ENCODE measurements at places on chromosomes 6 and 20.

GRCh38 chr6:41182069-41183034 is 18.6 kb downstream of the TREML2 start:
- peak; percentile 28 for DNase-seq

- no peak for DNase-seq
These were observed 441.6 kb downstream of the HACE1 start for GRCh38 chr6:104418125-104418524.

DNA sequence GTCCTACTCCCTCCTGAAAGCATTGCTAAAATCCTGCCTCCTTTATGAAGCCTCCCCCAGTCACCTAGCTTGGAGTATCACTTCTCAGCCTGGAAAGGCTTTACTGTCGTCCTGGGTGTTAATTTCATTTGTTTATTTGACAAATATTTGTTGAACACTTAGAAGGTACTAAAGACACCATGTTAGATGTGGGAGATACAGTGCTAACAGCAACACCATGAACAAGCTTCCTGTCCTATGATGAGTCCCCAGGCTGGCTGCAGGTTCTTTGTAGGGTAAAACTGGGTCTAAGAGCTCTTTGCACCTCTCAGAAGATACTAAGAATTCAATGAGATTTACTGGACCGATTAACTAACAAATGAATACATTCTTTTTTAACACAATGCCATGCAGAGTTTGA is 109.2 kb upstream of the TMEM170B start:
- no peak for DNase-seq

GRCh38 chr20:2986466-2986865 is 57.0 kb upstream of the GNRH2 start:
- DNase-seq, result no peak
